CD4-positive, alpha-beta T cell treated with Interleukin-12 subunit alpha and Interleukin-12 subunit beta, for 1 hour (primary cell): ENCODE measurements at places on chromosomes 1 and 21.

- DNase-seq: no peak
These were observed 18.5 kb downstream of the NTMT2 start for GRCh38 chr1:170164103-170164763.

GRCh38 chr1:81490614-81491013, 310.1 kb upstream of the ADGRL2 start:
- no peak for DNase-seq

GRCh38 chr1:9331558-9332346, 39.1 kb downstream of the SPSB1 start:
- no peak for DNase-seq

DNA sequence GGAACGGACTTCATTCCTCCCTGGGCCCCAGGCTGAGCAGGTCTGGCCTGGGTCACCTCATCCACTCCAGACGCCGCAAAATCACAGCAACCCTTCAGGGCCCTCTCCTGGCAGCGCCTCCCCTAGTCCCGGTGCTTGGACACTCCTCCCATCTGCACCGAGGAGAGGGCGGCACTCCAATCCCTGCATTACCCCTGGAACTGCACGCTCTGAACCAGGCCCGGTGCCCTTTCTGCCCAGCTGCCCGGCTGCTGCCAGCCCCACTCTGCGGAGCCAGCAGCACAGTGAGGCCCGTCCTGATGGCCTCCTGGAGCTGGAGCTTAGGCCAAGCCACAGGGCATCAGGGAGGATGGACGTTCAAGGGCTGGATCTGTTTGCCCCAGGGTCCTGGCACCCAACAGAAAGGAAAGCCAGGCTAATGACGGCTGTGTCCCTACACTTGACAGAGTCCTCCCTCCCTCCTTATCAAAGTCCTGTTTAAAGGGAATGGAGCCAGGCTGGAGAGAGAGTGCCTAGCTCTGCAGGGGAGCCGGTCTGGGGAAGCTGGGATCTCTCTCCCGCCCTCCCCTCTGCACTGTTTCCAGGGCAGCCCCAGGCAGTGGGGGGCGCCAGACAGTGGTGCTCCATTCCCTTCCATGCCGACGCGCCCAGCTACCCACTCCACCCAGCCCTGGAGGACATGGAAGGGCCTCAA, 12.7 kb downstream of the COL6A2 start:
- DNase-seq: no peak

DNA sequence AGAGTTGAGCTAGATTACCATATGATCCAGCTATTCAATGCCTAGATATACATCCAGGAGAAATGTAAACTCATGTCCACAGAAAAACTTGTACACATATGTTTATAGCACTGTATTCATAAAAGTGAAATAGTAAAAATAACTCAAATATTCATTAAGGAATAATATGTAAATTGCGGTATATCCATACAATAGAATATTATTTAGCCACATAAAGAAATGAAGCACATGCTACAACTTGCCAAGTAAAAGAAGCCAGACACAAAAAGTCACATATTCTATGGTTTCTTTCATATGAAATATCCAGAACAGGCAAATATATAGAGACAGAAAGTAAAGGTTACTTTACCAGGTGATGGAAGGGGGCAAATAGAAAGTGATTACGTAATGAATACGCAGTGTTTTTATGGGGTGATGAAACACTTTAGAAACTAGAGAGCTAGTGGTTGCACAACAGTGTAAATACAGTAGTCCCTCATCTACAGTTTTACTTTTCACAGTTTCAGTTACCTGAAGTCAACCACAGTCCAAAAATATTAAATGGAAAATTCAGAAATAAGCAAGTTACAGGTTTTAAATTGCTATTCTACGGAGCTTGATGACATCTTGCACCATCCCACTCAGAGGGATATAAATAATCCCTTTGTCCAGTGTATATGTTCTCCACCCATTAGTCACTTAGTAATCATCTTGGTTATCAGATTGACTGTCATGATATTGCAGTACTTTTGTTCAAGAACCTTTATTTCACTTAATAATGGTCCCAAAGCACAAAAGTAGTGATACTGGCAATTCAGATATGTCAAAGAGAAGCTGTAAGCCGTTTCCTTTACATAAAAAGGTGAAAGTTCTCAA, 62.3 kb downstream of the ZNF644 start:
- DNase-seq: no peak
